ENCODE measurements at places on chromosomes 5 and 9.

- DNase-seq: no peak
Observed at GRCh38 chr5:177346820-177347219, 4.6 kb downstream of the LMAN2 start.

- no peak for DNase-seq
Observed at GRCh38 chr5:44708602-44709001, 100.1 kb upstream of the MRPS30 start.

DNA sequence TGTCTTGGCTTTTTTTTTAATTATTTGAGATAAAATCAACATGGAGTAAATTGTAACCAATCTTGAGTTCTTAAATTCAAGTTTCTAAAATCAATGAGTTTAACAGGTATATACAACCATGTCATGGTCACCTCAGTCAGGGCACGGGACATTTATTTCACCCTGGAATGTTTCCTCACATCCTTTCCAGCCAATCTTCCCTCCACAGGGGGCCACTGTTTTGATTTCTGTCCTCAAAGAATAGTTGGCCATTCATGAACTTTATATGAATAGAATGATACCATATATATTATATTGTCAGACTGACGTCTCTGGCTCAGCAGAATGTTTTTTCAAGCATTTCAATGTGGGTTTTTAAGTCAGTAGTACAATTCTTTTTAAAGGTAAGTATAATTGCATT, 806 bp downstream of the ZNF474 start:
- no peak for DNase-seq

GRCh38 chr5:167750586-167750985, 540.9 kb upstream of the WWC1 start:
- DNase-seq: no peak

DNA sequence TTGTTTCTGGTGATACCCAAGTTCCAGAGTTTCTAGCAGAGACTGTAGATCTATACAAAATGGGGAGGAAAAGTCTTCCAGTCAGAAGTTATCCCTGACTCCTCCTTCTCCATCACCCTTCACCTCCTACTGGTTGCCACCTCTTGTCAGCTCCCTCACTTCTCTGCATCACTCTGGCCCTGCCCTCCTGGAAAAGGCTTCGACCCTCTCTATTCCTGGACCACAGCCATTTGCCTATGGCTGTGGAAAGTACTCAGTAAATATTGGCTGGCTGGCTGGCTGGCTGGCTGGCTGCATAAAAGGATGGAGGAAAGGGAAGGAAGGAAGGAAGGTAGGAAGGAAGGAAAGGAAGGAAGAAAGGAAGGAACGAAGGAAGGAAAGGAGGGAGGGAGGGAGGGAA, 32.7 kb upstream of the ABCA1 start:
- no peak for DNase-seq

DNA sequence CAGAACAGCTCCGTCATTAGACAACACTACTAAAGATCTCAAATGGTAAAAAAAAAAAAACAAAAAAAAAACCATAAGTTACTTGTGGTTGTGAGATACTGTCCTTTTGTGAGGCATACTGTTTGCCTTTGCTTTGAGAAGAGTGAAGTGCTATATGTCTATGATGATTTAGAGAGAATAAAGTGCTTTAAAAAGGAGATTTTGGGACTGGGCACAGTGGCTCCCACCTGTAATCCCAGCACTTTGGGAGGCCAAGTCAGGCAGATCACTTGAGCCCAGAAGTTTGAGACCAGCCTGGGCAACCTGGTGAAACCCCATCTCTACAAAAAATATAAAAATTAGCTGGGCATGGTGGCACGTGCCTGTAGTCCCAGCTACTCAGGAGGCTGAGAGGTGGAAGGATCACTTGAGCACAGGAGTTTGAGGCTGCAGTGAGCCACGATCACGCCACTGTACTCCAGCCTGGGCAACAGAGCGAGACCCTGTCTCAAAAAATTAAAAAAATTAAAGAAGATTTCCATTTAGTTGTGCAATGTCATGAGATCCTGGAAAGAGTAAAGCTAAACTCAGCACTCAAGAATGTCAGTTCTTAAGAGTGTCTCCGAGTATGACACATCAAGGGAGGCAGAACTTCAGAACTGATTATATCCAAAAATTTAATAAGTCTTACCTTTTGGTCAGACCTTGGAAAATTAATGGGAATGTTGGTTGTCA, 87.3 kb downstream of the PRDM6 start:
- peak; percentile 40 for DNase-seq

- peak; percentile 43 for DNase-seq
Observed at GRCh38 chr9:78601957-78602565, 305.1 kb downstream of the PSAT1 start.

DNA sequence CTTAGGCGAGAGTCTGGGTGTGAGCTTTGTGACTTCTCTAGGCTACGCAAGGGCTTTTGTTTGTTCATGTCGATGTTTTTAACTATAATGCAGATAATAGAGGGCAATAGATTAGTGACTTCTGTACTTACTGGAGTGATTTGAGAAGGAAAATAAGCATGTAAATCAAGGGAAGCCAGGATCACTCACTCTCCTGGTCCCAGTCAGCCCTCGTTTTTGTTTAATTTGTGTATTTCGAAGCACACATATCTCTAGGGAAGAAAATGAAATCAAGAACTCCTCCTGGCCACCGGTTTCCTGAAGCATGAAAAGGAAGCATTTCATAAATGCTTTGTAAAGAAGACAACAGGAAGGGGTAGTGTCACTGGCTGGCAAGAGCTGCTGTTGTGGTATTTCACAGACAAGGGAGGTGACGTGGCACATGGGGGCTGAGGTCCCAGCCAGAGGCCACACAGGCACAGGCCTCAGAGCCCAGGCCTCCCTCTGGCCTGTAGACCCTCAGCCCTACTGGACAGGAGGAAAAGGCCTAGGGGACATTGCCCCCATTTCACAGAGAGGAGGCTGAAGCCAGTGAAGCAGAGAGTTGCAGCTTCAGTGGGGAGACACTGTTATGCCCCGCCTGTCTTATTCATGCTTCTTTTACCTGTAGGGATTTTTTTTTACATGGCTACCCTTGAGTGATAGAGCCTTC, 34.1 kb downstream of the IRF1 start:
- peak; percentile 86 for DNase-seq

Data from AG08395 (cell line).